ENCODE measurements at places on chromosomes 5 and 9. TPM values are rescaled to one million over a fixed set of nuclear protein-coding genes. Genes with fewer than 3 reads are reported as not detected.

SPINK13 gene
- not detected for total RNA-seq

CAMLG gene
- 27.0 TPM for total RNA-seq

IFNA21 gene
- not detected for total RNA-seq

PTGES2 gene
- 35.1 TPM for total RNA-seq

PCDHGA10 gene
- total RNA-seq = 6.2 TPM

FAM13B gene
- total RNA-seq = 42.4 TPM

SEMA4D gene
- 46.2 TPM for total RNA-seq

PDCD1LG2 gene
- 6.3 TPM for total RNA-seq

SLC34A1 gene
- not detected for total RNA-seq

IFNA2 gene
- total RNA-seq = not detected

NFIL3 gene
- total RNA-seq = 26.2 TPM

MAMDC2 gene
- total RNA-seq = 72.0 TPM

RIC1 gene
- 23.9 TPM for total RNA-seq

GPR151 gene
- not detected for total RNA-seq

BRINP1 gene
- 1.5 TPM for total RNA-seq

LCN15 gene
- not detected for total RNA-seq

SPATA24 gene
- 4.5 TPM for total RNA-seq

EGR1 gene
- 85.6 TPM for total RNA-seq

ZNF879 gene
- total RNA-seq = 6.7 TPM

SPAG8 gene
- 2.8 TPM for total RNA-seq

MEGF10 gene
- 0.26 TPM for total RNA-seq

SHC3 gene
- 12.9 TPM for total RNA-seq

CDKN2B-AS1 gene
- 2.3 TPM for total RNA-seq

PCDHA13 gene
- 2.3 TPM for total RNA-seq

APBB3 gene
- total RNA-seq = 25.8 TPM

FOXD4 gene
- total RNA-seq = 0.75 TPM

ADAMTSL1 gene
- total RNA-seq = 7.3 TPM

CTSV gene
- 0.43 TPM for total RNA-seq

C5 gene
- total RNA-seq = 37.8 TPM

SIT1 gene
- total RNA-seq = 2.2 TPM

LHX6 gene
- 16.9 TPM for total RNA-seq

FOXD4L3 gene
- total RNA-seq = not detected

CDH6 gene
- 9.4 TPM for total RNA-seq

RGMB gene
- total RNA-seq = 16.8 TPM

SLC1A1 gene
- total RNA-seq = 52.7 TPM

DPP7 gene
- 183 TPM for total RNA-seq

GRXCR2 gene
- not detected for total RNA-seq

SPINK4 gene
- not detected for total RNA-seq

CRHBP gene
- total RNA-seq = 0.26 TPM

SOX30 gene
- 0.12 TPM for total RNA-seq

ALDH7A1 gene
- 26.1 TPM for total RNA-seq

BTNL8 gene
- 4.5 TPM for total RNA-seq

DND1 gene
- total RNA-seq = 0.84 TPM

DNM1 gene
- total RNA-seq = 5.2 TPM

TAF11L10 gene
- total RNA-seq = not detected

LRRC19 gene
- 0.64 TPM for total RNA-seq

MCC gene
- total RNA-seq = 18.6 TPM

LCN9 gene
- total RNA-seq = not detected

CXCL14 gene
- 0.38 TPM for total RNA-seq

SLCO4C1 gene
- 36.9 TPM for total RNA-seq

LOX gene
- 26.8 TPM for total RNA-seq

C5orf58 gene
- not detected for total RNA-seq

C6 gene
- total RNA-seq = 0.69 TPM

SPATA31C1 gene
- not detected for total RNA-seq

NEURL1B gene
- total RNA-seq = 25.0 TPM

GARIN3 gene
- not detected for total RNA-seq

Data from upper lobe of right lung (tissue), 1 donor.